Tibial nerve (tissue), 4 donors: ENCODE measurements at places on chromosomes 4 and X. TPM values are rescaled to one million over a fixed set of nuclear protein-coding genes. Genes with fewer than 3 reads are reported as not detected.

Gene SH3BP2
- 75.4 TPM for total RNA-seq

- no peak for DNase-seq
Observed at GRCh38 chr4:14254252-14254651, 626.7 kb upstream of the BOD1L1 start.

DNA sequence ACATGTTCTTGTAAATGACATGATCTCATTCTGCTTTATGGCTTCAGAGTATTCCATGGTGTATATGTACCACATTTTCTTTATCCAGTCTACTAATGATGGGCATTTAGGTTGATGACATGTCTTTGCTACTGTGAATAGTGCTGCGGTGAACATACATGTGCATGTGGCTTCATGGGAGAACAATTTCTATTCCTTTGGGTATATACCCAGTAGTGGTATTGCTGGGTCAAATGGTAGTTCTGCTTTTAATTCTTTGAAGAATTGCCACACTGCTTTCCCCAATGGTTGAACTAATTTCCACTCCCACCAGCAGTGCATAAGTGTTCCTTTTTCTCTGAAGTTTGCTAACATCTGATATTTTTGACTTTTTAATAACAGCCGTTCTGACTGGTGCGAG is 1080.3 kb downstream of the CCSER1 start:
- no peak for DNase-seq

DNA sequence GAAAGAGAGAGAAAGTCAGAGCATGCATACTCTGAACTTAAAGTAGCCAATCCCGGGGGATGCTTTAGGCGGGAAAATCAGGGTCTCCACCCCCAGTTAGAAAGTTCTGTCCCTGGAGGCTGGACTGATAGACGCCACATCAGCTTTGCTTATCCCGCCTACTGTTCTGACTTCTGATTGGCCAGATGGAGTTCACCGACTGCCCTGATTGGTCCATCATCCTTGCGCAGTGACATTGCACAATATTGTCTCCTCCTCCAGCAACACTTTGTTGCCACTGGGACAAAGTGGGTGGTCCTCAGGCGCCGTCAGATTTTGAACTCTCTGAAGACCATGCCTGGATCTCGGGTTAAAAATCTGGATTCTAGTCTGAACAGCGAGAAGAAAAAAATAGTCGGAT is 50.3 kb downstream of the SSX3 start:
- DNase-seq, result no peak

Gene ZCCHC12
- not detected for total RNA-seq

Gene FREM3
- total RNA-seq, result not detected

DNA sequence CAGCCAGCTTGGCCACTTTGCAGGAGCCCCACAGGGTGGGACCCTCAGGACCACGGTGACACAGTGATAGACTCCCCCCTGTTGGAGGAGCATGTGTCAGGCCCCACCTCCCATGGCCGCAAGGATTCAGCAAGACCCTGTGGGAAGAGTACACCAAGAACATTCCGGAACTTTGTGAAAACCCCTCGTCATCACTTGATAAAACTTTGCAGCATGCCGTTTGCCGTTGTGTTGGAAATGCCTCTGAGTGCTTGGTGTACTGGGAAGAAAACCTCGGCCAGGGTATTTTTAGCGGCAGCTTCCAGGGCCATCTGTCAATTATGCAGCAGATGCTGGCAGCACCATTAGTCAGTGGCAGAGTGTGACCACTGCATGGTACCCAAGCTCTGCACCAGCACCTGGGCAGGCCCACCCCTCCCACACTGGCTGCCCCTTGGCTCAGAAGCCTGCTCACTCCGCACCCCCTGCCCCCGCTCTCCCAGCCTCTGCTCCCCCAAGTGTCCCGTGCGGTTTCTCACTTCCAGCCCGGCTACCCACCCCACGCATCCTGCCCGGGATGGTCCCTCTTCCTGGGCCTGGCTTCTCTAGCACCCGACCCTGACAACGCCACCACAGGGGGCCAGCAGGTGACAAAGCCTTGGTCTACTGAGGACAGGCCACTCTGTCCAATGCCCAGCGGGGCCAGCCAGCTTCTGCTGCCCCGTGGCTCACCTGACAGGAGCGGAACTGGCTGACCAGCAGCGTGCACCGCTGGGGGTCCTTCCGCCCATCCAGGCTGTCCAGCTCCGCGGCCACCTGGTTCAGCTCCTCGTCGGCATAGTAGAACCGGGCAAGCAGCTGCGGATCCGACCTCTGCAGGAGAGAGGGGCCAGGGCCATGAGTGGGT is 65.0 kb downstream of the ZFYVE28 start:
- no peak for DNase-seq

DNA sequence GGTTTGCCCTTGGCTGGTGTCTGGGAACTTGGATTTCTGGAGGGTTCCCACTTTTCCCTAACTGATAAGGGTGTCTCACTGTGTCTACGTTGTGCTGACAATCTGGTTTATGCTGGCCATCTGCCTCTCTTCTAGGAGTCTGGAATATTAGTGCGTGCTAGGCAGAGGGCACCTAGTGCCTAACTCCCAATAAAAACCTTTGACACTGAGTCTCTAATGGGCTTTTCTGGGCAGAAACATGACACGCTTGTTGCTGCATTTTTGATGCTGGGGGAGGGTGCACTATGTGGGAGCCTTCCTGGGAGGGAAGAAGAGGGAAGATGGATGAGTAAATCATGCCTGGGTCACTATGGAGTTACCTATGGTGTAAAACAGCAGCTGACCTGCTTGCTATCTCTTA is 16.3 kb upstream of the ZNF41 start:
- no peak for DNase-seq

DNA sequence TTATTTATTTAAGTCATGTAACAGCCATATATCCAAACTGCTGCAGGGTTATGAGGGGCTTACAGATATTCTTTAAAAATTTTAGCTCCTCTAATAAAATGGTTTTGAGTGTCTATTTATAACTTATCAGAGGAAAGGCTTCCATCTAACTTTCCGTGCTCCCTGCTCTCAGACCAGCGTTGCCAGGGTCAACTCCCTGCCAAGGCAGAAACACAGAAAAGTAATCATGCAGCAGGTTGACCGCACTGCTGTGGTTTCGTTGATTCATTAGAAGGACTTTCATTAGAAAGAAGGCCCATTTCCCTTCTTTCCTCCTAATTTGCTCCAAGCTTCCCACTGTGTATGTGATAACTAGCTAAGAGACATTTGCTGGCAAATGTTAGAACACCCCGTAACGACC is 33.9 kb downstream of the BCLAF3 start:
- DNase-seq, result no peak

Gene CXXC4
- total RNA-seq, result 4.2 TPM

DNA sequence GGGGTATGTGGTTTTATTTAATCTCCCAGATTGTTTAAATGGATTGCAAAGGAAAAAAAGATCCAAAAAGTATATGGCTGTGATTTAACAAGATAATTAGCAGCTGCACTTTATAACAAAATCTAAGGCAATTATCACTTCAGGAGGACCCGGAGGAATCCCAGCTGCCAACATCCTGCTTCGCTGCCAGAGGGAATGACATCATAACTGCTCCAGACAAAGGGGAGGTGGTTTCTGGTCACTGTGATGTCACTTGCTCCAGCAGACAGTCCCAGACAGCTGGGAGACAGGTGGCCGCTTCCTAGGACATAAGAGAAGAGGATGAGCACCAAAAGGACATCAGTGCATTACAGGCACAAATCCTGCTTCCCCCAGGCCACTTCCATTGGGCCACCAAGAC is 371.0 kb downstream of the BCOR start:
- DNase-seq, result no peak

DNA sequence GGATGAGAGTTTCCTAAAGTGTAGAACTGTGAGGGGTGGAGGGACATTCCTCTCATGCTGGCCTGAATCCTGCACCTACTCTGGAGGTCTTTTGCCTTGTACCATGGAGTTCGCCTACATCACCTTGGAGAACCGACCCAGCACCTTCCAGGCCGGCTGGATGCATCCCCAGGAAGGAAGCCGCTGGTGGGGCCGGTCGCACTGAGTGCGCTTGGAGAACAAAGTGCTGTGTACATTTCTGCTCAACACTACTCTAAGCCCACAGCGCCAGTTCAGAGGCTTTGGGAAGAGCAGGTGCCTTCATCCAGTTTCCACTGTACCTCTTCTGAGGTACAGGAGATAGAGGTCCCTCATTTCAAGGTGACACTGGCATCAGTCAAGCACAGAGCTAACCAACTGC is 15.4 kb upstream of the IRF2 start:
- no peak for DNase-seq

Gene GJB1
- 15.1 TPM for total RNA-seq

DNA sequence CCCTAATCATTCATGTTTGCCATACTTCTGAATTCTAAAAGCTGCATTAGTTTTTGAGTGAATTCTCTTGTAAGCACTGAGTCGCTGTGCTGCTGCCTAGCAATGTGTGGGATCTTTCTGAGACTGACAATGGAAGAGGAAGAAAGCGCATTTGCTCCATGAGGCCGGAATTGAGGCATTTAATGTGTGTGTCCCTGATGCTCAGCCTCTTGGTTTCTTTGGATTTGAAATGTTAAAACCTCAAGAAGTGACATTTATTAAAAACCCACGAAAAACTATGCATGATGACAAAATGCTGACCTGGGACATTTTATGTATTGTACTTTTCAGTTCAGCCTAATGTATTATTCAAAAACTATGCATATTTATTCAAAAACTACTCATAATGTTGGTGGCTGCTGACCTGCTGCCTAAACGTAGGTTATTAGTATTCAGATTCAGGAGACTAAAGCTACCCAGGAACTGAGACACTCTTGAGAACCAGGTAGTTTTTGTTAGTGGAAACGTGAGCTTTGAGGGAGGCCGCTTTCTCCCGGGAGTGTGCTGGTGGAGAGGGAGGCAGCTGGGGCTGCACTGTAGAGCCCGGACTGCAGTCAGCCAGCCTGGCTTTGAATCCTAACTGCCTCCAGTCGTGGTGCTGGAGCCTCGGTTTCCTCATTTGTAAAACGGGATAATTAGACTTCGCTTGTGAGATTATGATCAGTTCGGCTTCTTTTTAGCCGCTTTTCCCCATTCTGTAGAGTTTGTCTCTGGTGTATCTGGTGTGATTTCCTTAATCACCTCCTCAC is 11.3 kb downstream of the RGS12 start:
- no peak for DNase-seq

Gene CHM
- total RNA-seq, result 16.2 TPM

- DNase-seq, result no peak
Observed at GRCh38 chr4:185011408-185011807, 6.9 kb upstream of the HELT start.
